ENCODE measurements at places on chromosomes 1 and 21.

GRCh38 chr1:246306415-246307037 lies 200.6 kb downstream of the SMYD3 start:
- DNase-seq, result peak; percentile 35

GRCh38 chr1:213484333-213484732 lies 433.3 kb downstream of the RPS6KC1 start:
- DNase-seq, result no peak

DNA sequence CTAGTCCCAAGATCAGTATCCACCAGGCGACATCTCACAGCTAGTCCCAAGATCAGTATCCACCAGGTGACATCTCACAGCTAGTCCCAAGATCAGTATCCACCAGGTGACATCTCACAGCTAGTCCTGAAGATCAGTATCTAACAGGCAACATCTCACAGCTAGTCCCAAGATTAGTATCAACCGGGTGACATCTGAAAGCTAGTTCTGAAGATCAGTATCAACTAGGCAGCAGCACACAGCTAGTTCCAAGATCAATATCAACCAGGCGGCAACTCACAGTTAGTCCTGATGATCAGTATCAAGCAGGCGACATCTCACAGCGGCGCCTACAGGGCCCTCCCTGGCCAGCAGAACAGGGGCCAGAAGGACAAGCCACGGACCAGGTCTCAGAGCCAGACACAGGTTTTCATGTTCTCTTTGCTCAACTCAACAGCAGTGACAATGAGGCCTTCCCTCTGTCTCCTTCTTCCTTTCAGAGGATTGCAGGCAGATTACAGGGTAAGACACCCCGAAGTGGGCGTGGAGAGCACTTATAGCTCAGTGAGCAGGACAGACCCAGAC lies 32.5 kb downstream of the NPHP4 start:
- DNase-seq, result no peak

DNA sequence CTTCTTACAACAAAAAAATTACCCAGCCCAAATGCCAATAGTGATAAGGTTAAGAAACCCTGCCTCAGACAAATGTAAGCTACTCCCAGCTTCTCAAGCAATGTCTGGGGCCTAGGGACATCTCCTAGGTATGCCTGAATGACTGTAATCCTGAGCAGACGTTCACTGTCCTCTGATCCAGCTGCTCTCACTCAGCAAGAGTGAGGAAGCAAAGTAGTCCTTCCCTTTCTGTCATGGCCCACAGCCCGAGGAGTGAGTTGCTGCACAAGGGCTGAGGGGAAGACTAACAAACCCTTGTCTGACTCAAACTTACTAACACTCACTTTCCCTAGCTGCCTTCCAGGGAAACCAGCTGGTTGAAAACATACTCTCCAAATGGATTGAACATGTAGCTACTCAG lies 124.9 kb upstream of the TNFSF4 start:
- DNase-seq, result no peak

DNA sequence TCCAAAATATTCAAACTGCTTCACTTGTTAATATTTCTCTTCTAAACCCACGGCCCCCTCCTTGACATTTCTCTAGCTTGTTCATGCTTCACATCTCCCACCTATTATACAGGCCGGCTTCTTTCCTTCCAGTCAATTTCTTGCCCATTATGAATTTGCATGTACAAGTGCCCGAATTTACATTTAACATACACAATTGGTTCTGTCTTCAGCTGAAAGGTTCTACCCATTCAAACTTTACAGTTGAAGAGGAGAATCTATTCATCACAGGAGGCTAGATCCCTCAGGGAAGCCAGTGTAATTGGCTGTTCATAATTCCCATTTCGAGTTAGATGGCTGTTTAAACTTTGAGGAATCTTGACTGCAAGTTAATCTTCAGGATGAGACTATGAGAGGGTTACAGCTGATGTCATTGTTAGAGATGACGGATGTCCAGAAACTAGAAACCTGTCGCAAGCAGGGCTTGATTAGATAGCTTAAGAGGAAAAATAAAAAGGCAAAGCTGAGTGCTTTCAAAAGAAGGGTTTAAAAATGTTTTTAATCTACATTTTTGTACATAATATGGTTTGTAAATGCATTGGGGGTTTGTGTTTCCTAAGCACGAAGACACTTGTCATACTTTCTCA lies 157.0 kb downstream of the ADSS2 start:
- no peak for DNase-seq

DNA sequence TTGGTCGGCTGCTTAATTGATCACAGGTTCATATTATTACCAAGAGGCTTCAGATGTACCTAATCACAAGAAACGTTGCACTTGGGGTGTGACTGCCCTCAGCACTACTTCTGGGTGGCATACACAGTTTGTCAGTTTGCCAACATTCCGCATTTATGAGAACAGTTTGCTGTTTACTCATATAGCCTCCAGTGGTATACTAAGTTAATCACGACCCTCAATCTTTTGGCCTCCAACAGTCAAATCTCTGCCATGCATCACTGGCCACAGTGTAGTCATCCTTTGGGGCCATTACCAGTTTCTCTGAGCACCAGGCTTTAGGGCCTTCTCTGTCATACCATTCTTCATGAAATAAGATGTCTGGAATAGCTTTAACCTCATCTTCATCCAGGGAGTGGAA lies 62.8 kb upstream of the BCL9 start:
- no peak for DNase-seq

DNA sequence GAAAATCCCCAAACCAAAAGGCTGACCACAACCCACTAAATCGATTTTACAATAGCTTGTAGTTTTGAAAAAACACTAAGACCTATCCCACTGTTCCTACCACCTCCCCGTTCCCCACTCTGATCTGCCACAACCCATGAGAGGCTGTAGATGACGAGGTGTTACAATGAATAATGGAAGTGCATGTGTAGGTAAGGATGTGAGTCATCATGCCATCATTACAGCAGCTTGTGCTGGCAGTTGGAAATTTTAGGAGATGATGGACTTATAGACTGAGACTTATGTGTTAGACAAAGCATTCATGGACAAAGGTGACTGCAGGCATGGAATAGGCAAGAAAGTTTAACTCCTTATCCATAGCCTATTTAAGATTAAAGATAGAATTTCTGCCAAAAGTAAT lies 184.7 kb upstream of the CACYBP start:
- DNase-seq, result peak; percentile 18

GRCh38 chr21:42479582-42479981 lies 16.4 kb downstream of the RSPH1 start:
- no peak for DNase-seq

GRCh38 chr21:38950435-38951094 lies 144.8 kb downstream of the ETS2 start:
- DNase-seq, result no peak

DNA sequence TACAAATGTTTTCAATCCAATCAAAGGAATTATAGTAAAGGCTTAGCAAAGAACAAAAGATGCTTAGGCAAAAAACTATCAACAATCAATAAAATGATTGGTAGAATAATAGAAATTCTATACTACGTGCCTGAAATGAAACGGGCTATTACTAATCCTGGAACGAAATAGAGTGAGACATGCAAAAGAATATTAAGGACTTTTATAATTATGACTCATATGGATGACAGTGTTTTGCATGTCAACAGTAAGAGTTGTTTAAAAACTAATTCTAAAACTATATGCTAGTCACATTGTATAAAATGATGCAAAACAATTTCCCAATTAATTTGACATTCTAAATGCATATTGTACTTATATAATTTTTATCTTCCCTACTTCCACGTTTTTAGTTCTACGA lies 35.6 kb downstream of the LRRIQ3 start:
- no peak for DNase-seq

DNA sequence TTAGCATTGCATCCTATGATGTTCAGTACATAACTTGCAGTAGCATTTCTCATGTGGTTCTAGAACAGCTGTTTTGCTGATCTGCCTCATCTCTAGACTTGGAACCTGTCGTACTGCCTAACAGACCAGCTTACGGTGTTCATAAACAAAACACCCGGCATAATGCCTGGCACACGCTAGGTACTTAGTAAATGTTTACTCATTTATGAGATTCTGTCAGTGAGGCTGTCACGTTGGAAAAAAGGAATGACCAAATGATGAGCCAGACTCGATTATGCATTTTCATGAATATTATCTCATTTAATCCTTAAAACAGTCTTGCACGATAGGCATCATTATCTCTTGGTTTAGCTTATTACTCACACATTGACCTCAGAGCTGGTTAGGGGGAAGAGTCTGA lies 46.4 kb downstream of the CACHD1 start:
- no peak for DNase-seq

GRCh38 chr21:34651642-34652041 lies 17.2 kb upstream of the CLIC6 start:
- DNase-seq, result no peak

DNA sequence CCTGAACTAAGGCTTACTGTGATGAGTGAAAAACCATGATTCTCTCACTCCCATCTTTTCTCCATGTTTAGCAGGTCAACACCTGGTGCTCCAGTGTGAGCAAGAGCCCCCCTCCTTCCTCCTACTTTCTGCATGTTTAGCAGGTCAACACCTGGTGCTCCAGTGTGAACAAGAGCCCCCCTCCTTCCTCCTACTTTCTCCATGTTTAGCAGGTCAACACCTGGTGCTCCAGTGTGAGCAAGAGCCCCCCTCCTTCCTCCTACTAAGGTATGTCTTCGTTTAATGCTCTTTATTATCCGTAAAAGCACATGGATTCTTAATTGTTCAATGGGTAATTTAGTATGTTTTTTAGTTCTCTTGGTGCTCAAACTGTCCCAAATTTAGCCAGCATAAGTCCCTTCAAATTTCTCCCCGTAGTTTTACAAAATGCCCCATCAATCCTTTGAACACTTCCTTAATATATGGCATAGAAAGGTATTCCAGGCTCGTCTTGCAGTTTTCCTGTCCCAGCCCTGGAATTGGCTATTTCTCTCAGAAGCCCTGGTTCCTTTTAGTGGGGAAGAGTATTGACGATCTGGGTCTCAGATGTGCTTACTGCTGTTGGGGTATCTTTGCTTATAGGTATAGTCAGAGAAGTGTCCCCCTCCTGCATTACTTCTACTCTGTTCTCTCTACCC lies 760.8 kb upstream of the TPTE start:
- DNase-seq, result no peak

DNA sequence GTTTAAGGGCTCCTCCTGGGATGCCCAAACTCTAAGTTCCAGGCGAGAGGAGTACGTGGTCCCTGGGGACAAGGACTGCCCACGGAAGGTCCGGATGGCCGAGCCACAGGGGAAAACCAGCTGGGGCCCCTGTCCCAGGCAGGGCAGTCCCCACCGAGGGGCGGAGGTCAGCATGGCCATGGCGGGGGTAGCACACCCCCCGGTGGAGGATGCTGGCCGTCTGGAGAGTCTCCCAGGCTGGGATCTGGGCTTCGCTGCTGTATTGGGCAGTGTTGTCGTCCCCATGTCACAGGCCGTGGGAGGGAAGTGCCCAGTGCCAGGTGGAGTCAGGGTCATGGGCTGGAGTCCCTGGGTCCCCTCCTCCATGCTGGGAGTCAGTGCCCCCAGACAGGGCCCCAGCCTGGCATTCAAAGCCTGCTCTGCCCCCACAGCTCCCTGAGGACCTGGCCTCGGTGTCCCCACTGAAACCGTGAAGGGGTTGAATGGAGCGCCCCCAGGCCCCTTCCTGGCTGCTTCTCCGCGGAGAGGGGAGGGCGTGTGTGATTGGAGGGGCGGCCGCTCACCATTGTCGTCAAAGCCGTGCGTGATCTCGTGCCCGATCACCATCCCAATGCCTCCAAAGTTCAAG lies 6.8 kb downstream of the PRXL2B start:
- no peak for DNase-seq

- no peak for DNase-seq
These were observed 23.3 kb downstream of the SH3BP5L start for GRCh38 chr1:248802454-248802853.

DNA sequence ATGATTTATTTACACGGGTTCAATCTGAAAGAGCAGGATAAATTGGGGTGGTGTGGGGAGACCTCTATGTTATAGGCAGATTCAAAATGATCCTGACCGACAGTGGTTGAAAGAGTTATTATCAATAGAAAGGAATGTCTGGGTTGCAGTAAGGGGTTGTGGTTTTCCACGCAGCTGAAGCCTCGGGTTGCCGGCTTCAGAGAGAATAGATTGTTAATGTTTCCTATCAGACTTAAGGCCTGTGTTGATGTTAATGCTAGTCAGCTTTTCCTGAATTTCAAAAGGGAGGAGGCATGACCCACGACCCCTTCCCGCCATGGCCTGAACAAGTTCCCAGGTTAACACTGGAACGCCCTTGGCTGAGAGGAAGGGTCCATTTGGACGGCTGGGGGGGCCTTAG lies 2.2 kb upstream of the UBE2J2 start:
- no peak for DNase-seq

DNA sequence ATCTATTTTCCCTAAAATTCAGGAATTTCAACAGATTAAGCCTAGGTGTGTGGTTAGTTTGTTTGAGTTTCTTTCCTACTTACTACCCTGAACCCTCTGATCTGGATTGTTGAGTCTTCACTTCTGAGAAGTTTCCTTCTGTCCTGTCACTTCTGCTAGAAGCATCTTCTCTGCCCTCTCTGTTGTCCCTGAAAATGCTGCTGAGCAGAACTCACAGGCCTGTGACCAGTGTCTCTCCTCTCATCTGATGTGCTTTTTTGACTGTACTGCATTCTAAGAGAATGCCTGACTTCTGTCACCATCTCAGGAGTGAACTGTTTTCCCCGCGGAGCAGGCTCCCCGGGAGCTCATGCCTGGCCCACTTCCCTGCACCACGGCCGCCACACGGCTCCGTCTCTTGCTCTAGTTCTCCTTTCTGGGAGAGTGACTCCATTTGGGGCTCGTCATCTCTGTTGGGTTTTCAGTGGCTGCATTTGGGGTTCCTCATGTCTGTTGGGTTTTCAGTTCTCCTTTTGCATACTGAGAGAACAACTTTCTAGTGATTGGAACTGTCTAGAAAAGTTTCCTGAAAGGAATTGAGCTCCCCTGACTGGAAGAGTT lies 77.9 kb downstream of the POFUT2 start:
- no peak for DNase-seq

DNA sequence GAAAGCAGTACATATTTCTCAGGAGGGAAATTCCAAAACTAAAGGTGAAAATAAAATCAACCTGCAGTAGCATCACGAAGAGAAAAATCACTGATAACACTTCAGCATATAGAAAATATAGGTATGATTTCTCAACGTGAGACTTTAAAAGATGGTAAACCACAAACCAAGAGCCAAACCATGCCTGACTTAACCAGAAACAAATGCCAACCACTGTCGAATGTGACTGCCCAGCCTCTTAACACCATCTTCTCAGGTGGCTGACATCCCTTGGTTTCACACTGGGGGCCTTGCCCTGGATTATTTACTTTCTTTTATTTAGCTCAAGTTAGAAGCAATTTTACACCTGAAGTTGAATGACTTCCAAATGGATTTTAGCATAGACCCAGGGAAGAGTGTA lies 10.1 kb downstream of the HMGCS2 start:
- no peak for DNase-seq

DNA sequence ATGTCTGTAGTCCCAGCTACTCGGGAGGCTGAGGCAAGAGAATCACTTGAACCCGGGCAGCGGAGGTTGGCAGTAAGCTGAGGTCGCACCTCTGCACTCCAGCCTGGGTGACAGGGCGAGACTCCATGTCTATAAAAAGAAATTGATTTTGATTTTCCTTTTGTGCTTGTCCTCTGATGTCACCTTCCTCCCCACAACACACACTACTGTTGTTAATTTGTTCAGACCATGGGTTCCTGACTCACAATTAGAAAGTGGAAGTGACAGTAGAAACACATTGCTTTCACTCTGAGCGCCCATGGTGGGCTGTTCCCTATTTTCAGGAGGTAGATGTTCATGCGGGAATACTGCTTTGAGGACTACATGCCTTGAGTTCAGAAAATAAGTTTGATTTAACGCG lies 165.5 kb upstream of the KCNJ6 start:
- no peak for DNase-seq
